ENCODE measurements at places on chromosomes 11 and 22.

- DNase-seq: no peak
Observed at GRCh38 chr11:66081505-66081904, 11.4 kb downstream of the PACS1 start.

DNA sequence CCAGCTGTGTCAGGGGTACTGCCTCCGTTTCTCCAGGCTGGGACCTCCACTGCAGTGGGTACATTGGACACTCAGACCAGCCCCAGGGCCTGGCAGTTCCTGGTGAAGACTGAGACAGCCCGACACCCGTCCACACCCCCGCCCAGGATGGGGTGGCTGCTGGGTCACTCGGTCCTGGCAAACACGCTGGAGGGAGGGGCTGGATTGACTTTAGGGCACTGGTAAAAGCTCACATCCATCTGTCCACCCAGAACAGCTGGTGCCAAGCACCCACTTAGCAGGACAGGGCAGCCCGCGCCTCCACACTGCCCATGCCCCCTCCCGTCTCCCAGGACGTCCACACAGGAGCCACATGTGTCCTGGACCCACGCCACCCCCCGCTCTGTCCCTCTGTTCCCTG, 10.7 kb upstream of the TBX1 start:
- DNase-seq: no peak

DNA sequence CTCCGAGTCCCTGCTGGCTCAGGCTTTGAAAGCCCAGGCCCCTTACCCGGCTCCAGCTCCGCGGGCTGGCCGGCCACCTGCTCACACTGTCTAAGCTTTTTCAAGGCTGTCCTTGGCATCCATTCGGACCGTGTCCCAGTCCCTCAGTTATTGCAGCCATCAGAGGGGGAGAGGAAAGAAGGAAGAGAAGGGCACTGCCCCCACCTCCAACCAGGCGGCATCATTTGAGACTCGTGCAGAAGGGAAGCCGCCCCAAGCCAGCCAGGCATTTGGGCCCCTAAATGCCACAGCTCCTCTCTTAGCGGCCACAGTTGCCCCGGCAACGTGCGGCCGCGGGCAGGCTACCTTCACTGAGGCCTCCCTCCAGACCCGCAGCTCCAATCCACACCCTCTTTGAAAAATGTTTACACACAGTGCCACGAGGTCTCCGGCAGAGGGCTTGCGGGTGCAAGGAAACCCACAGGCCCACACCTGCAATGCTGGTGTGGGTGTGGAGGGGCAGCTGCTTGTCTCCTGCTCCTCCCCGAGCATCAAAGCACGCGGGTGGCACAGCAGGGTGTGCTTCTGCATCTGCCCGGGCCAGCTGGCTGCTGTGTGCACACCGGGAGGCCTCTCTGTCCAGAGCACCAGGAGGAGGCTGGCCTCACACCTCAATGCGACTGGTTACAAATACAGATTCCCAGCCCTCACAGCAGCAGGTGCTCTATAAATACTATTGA, 124.4 kb downstream of the CTTN start:
- peak; percentile 80 for DNase-seq

GRCh38 chr11:64757549-64758329, 2.0 kb downstream of the PYGM start:
- DNase-seq: no peak

- DNase-seq: no peak
Observed at GRCh38 chr22:29031227-29032011, 30.2 kb downstream of the C22orf31 start.

DNA sequence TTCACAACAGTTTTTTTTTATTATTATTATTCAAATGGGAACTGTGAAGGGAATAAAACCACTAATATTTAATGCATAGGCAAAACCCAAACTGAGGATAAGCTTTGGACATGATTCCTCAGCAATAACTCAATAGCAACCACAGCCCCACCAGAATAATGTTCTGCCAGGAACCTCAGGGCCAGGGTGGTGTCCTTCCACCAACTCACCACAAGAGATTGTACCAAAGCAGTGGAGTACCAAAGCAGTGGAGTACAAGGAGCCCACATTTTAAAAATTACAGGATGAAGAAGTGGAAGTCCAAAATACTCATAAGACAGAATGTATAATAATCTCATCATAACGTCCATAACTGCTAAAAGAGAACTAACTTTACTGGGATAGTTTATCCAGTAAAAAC, 32.5 kb upstream of the FZD4 start:
- no peak for DNase-seq

DNA sequence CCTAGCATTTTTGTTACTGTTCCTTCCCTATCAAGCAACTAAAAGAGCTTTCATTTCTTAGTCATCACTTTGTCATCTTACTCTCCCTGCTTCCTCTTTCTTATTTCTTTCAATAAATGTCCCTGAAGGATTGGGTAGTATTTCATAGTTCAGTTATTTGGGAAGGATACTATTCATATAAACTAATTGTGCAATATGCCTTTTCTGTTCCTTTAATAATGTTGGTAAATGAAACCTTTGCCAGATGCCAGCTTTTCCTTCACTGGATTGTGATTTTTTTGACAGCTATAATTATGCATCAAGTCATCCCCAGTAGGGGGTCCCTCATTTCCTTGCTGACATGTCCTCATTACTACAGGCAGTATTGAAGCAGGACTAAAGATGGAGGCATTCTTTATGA, 101.7 kb downstream of the ATM start:
- peak; percentile 71 for DNase-seq

DNA sequence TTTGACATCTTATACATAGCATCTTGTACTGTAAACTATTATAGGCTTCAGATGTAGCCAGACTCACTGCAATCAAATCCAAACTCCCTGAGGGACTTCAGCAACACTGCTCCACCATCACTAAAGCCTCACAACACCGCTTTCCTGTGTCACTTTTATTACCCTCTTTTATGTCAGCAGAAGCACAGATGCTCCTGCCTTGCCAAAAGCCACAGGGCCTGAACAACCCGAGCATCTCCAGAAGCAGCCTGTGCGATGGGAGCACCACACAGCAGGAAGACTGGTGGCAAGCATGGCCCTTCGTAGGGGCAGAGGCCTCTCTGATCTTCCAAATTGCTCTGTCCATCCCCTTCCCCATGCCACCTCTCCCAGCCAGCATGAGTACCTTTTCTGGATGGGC, 22.9 kb downstream of the TMEM123 start:
- DNase-seq: no peak

DNA sequence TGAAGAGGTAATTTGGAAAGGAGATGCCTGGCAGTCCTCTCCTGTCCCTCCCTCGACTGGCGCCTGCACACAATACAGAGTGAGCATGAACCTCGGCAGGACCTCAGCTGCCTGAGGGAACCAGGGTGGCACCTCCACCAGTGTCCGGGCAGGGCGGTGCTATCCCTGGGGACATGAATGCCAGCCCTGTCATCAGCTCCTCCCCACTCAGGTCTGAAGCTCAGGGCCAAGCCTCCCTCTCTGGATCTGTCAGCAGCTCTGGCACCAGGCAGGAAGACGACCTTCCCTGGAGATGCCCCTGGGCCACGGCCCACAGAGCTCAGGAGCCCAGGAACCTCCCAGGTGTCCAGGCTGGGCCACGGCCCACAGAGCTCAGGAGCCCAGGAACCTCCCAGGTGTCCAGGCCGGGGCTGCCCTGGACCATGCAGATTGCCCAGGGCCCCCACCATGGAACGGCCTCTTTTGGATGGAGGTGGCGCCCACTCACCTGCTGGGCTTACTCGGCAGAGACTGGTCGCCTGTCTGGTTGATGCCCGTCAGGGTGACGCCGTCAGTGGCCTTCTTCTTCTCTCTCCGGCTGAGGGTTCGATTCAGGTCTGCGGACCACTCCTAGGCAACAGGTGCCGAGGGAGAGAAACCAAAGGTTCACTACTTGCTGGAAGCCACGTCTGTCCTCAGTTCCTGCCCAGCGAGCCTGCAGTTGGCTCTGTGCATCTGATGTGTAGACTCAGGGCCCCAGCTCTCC, 21.7 kb upstream of the ARFGAP3 start:
- no peak for DNase-seq

DNA sequence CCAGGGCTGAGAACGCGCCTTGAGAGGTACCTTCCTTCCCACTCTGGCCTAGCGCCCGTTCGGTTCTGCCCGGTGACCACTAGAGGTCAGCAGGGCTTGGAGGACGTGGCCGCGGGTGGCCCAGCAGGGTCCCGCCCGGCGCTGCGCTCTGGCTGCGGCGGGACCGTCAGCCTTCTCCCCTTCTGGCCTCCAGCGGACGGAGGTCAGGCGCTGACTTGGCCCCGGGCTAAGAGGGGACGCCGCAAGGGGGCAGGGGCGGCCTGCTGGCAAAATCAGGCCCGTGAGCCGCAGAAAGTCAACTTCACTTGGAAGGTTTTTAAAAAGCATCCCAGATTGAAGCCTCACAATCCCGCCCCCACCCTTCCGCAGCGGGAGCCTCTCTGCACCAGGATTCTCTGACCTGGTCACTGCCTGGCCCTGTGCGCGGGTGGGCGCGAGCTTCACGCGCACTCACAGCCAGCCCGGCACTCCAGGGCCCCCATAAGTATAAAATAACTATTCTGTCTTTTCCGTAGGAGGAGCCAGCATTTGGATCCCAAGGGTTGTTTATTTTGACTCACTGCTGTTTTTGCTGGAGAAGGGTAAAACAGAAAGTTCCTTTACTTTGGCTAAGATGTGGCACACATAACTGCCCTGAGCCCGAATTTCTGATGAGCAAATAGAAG, 23.2 kb upstream of the ZBTB16 start:
- no peak for DNase-seq

DNA sequence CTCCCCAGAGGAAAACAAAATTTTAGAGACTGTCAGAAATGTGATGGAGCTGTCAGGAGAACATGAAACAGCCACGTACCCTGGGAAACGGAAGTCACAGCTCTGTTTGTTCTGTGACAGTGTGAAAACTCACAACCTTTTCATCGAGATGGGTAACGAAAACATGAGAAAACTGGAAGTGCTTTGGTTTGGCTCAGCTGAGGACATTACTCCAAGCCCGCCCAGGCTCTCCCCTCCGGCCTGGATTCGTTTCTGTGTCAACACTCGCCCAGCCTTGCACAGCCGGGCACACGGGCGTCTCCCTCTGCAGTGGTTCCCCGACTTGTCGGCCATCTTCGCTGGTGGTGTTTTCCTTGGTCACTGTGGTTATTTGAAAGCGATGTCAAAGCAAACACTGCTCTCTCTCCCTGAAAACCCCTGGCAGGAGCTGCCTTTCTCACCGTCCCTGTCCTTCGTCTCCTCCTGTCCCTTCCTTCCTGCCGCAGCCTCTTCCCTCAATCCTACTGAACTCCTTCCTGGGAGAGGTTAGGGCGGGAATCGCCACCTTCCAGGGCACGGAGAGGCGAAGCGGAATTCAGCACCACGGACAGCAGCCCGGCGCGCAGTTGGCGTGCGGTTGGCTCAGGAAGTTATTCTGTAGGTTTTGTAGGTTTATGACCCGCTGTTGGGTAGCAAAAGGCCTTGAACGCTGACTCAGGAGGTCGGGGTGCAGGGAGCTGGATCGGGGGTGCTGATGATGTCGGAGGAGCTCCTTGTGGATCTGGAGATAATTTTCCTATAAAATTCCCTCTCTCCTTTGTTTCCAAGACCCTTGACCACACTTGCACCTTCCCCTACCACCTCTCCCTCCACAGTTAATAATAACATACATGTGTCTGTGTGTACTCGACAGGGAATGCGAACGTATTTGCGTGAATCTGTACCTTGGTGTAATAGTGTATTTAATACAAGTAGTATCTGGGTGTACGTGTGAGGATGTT, 13.1 kb upstream of the RPS19BP1 start:
- no peak for DNase-seq

DNA sequence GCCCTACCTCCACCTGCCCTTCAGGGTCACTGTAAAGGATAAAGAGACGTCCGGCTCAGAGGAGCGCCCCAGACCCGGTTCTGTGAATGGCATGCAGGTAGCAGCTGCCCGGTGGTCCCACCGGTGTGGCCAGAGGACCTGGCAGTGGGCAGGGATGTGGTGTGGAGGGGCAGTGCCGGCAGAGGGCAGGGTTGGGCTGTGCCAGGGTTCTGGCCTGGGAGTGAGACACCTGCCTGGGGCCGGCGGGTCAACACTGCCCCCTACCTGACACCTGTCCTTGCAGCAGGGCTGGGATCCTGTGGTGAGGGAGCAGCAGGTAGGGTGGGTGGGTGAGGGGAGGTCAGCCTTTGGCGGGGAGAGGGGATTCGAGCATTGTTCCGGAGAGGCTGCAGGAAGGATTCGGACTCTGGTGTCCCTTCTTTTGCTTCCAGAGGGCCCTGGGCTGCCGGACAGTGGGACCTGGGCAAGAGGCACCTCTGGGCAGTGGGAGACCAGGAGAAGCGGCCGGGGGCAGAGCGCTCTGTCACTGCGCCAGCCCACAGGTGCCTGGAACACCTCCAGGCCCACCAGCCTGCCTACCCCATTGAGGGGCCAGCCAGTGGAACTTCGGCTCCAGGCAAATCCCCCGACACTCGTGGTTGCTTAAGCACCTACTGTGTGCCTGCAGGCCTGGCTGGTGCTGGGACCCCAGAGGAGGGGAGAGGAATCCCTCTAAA, 1.6 kb upstream of the PHLDA2 start:
- DNase-seq: no peak

- no peak for DNase-seq
Observed at GRCh38 chr22:42902875-42903510, 45.9 kb upstream of the ARFGAP3 start.

- no peak for DNase-seq
Observed at GRCh38 chr22:43923191-43923590, 414 bp upstream of the PNPLA3 start.

DNA sequence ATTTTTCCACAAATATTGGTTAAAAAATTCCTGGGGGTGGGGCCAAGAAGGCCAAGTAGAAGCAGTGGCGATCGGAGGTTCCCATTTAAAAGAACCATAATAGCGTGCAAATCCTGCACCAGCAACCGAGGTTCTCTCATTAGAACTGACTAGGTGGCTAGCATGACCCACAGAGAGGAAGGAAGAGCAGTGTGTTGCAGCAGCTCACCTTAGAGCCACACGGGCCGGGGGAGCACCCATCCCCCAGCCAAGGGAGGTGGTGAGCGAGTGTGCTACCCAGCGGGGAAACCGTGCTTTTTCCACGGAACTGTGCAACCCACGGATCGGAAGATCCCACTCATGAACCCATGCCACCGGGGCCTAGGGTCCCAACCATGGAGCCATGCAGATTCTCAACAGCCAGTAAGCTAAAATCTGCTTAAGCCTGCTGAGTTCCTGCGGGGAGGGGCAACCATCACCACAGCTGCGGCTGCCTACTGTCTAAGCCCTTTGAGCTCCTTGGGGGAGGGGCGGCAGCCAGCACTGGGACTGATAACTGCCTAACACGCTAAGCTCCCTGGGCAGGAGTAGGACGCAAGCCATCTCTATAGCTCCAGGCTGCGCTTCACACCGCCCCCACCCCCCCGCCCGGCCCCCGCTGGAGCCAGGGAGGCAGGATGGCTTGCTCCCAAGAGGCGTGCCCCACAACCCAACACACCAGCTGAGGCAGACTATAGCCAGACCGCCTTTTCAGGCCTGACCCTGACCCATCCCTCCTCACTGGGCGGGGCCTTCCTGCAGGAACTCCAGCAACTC, 21.0 kb upstream of the HTATIP2 start:
- no peak for DNase-seq

- DNase-seq: no peak
Observed at GRCh38 chr22:37819105-37819433, 4.1 kb upstream of the GALR3 start.

- no peak for DNase-seq
Observed at GRCh38 chr22:44931077-44931540, 78.7 kb downstream of the PHF21B start.

- DNase-seq: no peak
Observed at GRCh38 chr11:3736816-3737215, 60.5 kb downstream of the NUP98 start.

GRCh38 chr22:43128928-43129424, 14.2 kb downstream of the MCAT start:
- DNase-seq: no peak
